Gastroesophageal sphincter (tissue), 4 donors: ENCODE measurements at places on chromosomes 13 and 19. TPM values are rescaled to one million over a fixed set of nuclear protein-coding genes. Genes with fewer than 3 reads are reported as not detected.

DNA sequence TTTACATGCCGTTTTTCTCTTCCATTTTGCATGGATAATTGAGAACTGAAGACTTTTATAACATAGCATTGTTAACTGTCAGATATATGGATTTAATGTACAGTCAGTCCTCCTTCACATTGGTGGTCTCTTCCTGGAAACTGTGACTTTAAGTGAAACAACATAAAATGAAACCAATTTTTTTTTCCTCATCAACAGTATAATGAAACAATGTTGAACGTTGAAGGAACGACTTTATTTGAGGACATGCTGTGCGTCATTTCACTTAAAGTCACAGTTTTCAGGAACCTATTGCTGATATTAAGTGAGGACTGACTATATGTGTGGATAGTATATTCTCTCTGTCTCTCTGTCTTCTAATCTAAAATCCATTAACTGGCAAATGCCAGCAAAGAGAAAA lies 54.8 kb downstream of the COG3 start:
- ATAC-seq: no peak

DNA sequence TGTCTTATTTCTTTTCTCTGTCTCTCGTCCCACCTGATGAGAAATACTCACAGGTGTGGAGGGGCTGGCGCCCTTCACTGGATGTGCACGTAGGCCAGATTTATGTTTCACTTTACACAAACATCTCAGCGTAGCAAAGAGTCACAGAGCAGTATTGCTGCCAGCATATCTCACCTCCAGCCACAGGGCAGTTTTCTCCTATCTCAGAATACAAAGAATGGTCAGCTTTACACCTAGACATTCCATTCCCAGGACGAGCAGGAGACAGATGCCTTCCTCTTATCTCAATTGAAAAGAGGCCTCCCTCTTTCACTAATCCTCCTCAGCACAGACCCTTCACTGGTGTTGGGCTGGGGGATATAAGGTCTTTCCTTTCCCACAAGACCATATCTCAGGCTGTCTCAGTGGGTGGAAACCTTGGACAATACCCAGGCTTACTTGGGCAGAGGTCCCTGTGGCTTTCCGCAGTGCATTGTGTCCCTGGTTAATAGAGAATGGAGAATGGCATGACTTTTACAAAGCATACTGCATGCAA lies 7.2 kb upstream of the ZNF611 start:
- ATAC-seq: no peak

DNA sequence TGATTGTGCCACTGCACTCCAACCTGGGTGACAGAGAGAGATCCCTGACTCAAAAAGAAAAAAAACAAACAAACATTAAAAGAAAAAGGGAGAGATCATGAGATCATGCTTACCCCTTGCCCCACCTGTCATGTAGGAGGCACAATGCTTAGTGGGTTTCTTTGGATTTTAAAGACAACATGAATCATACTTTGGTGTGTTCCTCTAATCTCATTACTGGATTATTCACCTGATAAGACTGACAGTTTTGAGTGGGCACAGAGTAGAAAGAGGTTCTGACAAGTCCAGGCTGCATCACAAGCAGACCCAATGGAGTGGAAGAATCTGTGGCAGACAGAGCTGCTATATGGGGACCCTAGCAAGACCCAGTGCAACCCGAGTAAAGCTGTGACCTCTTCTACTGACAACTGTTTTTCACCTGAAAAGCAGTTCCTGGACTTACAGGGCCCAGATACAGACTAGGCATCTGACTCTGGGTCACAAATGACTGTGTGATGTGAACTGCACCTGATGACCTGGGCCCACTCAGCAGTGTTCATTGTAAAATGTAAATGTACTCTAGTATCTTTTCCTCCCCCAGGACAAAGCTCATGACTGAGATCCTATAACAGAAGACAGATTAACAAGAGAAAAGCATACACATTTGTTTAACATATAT lies 28.9 kb upstream of the USP12 start:
- ATAC-seq: no peak

GRCh38 chr19:5870986-5871394 lies 650 bp upstream of the FUT5 start:
- ATAC-seq: no peak

- peak; percentile 63 for ATAC-seq
These were observed 62.5 kb downstream of the RFX2 start for GRCh38 chr19:6047741-6048251.

GRCh38 chr19:18696023-18696422 lies 12.5 kb downstream of the CRTC1 start:
- ATAC-seq: no peak

DNA sequence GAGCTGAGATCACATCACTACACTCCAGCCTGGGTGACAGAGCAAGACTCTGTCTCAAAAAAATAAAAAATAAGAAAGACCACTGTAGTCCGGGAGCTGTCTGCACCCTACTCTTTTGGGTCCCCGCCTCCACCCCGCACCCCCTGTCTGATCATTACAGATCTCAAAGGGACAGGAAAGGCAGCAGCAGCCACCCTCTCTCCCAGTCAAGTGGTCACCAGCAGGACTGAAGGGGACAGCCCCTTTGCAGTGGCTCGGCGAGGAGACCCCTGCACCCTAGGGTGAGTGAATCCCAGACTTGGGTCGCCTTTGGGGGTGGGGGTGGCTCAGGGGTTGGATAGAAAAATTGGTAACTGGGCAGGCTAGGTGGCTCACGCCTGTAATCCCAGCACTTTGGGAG lies 12.5 kb upstream of the KCNN1 start:
- no peak for ATAC-seq

- ATAC-seq: peak; percentile 25
These were observed 102.0 kb downstream of the FOXO1 start for GRCh38 chr13:40564342-40565001.

DNA sequence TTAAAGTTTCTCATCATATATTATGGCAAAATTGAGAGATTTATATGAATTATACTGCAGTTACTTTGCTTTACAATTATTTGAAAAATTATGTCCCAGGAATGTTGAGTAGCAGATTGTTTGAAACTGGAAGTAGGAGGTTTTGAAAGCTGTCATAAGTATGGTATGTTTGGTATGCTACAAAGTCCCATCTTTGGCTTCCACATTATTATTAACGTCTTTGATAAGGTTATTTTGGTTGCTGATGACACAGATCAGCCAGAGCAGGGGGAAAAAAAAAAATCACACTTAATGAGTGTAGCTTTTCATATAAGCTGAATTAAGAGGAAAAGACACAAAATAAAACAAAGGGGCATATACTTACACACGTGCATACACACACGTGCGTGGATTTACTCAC lies 130.1 kb downstream of the SLITRK1 start:
- ATAC-seq: no peak

DNA sequence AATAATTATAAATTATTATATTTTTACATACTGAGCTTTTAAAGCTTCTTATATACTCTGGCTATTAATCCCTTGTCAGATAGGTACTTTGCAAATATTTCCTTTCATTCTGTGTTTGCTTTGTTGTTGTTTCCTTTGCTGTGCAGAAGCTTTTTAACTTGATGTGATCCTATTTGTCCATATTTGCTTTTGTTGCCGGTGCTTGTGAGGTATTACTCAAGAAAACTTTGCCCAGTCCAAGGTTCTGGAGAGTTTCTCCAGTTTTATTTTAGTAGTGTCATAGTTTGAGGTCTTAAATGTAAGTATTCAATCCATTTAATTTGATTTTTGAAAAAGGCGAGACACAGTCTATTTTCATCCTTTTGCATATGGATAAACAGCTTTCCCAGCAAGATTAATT lies 1319.9 kb upstream of the PRR20A start:
- no peak for ATAC-seq

DNA sequence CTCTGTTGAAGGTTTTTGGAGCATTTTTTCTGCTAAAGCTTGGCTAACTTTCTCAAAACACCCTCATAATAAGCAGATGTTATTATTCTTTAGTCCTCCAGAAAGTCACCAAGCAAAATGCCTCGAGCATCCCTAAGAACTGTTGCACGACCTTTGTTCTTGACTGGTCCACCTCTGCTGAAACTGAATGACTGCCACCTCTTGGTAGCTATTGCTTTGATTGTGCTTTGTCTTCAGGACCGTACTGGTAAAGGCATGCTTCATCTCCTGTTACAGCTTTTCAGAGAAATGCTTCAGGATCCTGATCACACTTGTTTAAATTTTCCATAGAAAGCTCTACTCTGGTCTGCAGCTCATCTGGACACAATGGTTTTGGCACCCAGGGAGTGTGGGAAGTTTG lies 254.8 kb downstream of the DCT start:
- no peak for ATAC-seq

DNA sequence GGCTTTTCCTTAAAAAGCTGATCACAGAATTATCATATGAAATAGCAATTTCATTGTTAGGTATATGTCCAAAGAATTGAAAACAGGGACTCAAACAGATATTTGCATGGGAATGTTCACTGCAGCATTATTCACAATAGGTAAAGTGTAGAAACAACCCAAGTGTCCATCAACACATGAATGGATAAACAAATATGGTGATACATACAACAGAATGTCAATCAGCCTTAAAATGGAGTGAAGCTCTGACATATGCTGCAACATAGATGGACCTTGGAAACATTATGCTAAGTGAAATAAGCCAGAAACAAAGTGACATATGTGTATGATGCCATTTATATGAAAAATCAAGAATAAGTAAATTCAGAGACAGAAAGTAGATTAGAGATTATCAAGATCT lies 6.1 kb upstream of the CEACAM1 start:
- no peak for ATAC-seq

- no peak for ATAC-seq
These were observed 152.6 kb upstream of the HTR2A start for GRCh38 chr13:47049276-47049989.

GRCh38 chr13:112247471-112248405 lies 128.4 kb upstream of the SPACA7 start:
- ATAC-seq: no peak

DNA sequence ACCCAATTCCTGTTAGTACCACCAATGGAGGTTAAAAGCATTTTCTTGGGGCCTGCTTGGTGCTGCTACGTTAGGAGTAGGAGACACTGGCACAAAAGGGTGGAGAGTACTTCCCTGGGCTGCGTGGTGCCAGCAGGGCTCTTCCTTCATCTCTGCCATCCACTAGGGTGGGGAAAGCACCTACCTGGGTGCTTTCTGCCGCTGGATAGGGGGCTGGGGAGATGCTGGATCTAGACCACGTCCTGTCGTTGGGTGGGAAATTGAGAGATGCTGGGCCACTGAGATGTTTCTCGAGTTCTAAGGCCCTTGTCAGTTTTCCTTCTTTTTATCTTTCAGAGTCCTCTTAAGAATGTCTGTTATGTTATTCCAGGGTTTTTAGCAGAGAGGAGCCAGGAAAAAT lies 6.7 kb upstream of the FCGBP start:
- ATAC-seq: no peak

GRCh38 chr19:15218501-15218900 lies 13.7 kb downstream of the EPHX3 start:
- ATAC-seq: no peak

GRCh38 chr13:106100171-106100919 lies 435.1 kb downstream of the EFNB2 start:
- ATAC-seq: no peak

DNA sequence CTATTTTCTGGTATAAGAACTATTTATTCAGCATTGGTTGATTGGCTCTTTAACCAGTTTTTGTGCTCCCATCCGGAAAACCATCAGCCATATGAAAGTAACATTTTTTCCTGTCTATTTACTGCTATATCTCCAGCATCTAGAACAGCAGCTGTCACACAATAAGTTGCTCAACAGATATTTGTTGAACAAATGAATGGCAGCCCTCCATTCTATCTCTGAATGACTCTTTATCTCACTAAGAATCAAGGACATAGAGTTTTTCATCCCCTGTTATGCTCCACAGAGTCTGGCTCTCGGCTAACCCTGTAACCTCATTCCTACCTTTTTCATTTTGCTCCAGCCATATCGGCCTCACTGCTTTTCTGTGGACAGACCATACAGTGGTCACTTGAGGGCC lies 145.5 kb downstream of the SLITRK6 start:
- no peak for ATAC-seq

- ATAC-seq: no peak
These were observed 13.0 kb downstream of the CIC start for GRCh38 chr19:42281827-42282762.

- no peak for ATAC-seq
These were observed 2.9 kb upstream of the PPP1R37 start for GRCh38 chr19:45090034-45090433.

GRCh38 chr13:84497613-84498012 lies 615.3 kb upstream of the SLITRK1 start:
- ATAC-seq: no peak

ERICH4 gene
- total RNA-seq: not detected

C3 gene
- 464 TPM for total RNA-seq

TNFSF13B gene
- total RNA-seq: 2.7 TPM

NTF4 gene
- total RNA-seq: 0.37 TPM
